Activated CD4-positive, alpha-beta T cell treated with anti-CD3 and anti-CD28 coated beads, Interleukin-2, Interleukin-6, amounts not matched to agents 100 ng/mL and 50 ng/mL, durations not matched to agents 16 hours and 8 hours (primary cell): ENCODE measurements at places on chromosomes 4 and X.

DNA sequence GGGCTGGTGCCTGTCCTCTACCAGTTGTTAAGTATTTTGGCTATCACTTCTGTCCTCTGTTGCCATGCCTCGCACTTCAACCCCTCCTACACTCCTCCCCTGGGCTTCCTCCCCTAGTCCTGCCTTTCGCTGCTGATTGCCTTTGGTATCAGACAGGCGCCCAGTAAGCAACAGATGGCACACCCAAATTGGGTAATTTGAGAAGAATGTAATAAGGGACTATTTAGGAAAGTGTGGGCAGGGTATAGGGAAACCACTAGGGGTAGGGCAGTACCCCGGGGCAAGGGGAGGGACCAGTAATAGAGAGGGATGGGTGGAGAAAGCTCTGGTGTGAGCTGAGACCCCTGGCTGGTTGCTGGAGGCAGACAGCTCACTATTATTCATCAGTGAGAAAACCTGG, 172.7 kb upstream of the USP9X start:
- DNase-seq = no peak

- DNase-seq = no peak
Observed at GRCh38 chr4:24328711-24329110, 255.6 kb downstream of the DHX15 start.

GRCh38 chr4:40401631-40402030, 66.5 kb downstream of the CHRNA9 start:
- DNase-seq = no peak

GRCh38 chrX:17021851-17022604, 75.6 kb downstream of the REPS2 start:
- DNase-seq = no peak

DNA sequence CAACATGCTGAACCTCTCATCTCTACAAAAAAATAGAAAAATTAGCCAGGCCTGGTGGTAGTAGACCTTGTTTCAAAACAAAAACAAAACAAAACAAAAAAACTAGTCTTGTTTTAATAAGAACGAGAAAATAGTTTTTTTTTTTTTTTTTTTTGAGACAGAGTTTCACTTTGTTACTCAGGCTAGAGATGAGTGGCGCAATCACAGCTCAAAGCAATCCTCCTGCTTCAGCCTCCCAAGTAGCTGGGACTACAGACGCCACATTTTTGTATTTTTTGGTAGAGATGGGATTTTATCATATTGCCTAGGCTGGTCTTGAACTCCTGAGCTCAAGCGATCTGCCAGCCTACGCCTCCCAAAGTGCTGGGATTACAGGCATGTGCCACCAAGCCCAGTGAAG, 47.7 kb upstream of the UGDH start:
- DNase-seq = no peak

DNA sequence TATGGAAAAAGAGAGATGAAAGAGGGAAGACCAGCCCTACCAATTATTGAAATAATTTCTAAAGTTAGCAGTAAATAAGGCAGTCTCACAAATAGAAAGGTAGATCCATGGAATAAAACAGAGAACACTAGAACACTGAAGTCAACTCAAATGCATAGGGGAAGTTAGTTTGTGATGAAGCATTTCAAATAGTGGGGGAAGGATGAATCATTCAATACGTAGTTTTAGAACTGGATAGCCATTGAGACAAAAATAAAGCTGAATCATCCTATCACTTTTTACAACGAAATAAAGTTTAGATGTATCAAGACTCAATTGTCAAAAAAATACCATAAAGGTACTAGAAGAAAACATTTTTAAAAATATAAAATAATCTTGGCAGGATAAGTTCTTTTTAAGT, 143.2 kb upstream of the DGKK start:
- DNase-seq = no peak

DNA sequence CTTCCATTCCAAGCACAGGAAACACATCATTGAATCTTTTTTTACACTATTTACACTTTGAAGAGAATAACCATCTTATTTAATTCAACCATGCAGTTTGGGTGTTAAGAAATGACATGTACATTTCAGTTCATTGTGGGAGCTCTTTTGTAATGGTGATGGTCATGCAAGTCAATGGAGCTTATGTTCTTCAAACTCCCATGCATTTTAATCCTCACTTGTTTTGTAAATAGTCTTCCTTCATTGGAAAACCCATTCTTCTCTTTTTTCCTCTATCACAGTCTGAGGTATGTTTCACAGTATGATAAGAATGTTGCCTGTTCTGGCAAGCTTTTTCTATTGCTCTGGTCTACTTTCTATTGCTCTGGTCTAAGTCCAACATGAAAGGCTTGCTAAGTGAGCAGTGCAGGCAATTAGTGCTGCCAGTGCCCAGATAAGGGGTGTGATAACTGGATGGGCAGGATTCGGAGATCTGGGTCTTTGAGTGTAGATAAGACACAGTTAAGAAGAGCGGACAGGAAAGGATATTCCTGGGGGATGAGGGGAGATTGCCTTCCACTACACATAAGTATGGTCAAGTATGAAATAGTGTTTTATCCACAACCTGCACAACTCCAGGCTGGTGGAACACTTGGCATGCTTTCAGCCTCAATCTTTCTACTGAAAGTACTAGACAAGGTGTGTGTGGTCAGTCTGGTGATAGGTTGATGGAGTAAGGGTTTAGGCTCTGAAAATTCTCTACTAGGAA, 17.1 kb downstream of the AFP start:
- no peak for DNase-seq

GRCh38 chrX:106286053-106286650, 118.0 kb downstream of the PWWP3B start:
- no peak for DNase-seq

DNA sequence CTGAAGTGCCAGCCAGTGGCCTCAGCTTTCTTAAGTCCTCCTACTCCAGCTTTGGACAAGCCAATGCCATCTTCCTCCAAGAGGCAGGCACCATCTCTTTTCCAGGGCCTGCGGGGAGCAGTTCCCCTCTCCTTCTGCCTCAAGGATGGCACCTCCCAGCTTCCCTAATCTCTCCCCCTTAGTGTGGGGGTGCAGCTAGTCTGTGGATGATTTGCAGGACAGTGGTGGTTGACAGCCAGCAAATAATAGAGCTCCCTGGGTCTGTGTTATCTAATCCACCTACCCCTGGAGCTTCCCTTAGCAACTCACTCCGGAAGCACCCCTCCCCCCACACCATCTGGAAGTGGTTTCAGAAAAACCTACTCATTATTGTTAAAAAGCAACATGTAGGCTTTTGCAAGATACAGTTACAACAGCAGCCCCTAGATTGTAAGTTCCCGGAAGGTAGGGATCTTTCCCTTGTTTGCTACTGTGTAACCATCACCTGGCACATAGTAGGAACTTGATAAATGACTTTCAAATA, 247.1 kb downstream of the BCOR start:
- DNase-seq = peak; percentile 57

- no peak for DNase-seq
Observed at GRCh38 chr4:53465281-53465680, 87.8 kb downstream of the FIP1L1 start.

DNA sequence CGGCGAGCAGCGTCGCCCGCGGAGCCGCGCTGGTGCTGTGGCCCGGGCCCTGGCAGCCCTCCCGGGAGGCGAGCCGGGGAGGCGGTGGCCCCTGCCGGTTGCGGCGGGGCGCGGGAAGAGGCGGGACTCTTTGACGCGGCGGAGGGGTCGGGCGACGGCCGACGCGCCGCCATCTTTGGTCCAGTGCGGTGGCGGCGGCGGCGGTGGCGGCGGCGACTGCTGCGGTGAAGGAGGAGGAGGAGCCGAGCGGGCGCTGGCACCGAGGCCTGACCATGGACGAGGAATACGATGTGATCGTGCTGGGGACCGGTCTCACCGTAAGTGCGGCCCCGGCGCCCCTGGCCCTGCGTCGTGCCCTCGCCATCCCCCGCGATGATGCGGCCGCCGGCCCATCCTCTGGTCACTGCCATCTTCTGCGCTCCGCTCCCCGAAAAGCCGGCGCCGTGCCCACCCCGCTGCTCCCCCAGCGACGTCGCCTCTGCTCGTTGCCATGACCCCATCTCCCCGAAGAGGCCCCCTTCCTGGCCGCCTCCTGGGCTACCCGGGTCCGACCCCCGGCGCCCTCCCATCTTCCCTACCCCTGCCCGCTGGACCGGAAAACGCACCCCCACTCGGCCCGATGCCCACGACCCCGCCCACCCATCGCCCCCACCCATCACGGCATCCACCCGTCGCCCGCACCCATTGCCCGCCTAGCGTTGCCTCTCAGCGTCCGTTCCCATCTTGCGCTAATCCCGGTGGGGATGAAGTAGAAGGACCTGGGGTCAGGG, at the start of gene GDI1:
TSS of gene GDI1 (plus strand) at position 172 of the 770 bp plus-strand sequence. CDS start at position 273, 101 bp downstream.
- peak; percentile 57 for DNase-seq

- no peak for DNase-seq
Observed at GRCh38 chr4:15143551-15143950, 141.3 kb downstream of the CPEB2 start.

GRCh38 chrX:155231163-155231562, 14.9 kb downstream of the VBP1 start:
- peak; percentile 5 for DNase-seq

GRCh38 chr4:103754844-103755243, 35.1 kb upstream of the TACR3 start:
- DNase-seq = no peak

- peak; percentile 58 for DNase-seq
Observed at GRCh38 chrX:78104447-78105176, 564 bp downstream of the PGK1 start.

DNA sequence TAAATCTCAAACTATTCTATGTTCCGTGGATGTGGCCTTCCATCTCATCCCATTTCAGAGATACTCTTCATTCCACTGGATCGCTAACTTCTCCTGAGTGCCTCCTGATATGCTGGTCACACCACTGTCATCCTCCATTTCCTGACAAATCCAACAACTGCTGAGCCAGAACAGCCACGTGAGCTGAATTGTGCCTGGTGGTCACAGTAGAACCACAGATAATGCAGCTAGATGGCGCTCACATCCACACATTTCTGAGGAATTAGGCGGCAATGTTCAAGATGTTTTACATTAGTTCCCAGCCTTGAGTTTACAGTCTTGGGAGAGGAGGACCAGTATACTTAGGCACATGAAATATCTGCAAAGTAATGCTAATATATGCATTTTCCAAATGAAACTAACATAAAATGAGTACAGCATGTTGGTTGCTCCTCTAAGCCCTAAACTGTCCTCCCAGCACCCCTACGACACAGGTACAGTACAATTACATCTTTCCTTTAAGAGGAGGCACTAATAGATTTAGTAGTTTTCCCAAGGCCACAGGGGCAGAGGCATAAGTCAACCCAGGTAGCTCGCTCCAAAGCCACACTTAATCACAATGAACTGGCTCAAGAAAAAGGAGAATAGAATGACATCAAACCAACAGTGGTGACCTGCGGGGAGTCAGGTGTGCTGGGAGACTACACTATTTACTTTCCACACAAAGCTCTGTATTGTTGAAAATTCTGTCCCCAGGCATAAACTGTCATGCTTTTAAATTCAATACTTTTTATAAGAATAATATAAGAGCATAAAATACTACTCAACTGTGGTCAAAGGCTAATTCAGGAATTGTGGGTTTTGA, 134.2 kb downstream of the CHIC2 start:
- peak; percentile 59 for DNase-seq

DNA sequence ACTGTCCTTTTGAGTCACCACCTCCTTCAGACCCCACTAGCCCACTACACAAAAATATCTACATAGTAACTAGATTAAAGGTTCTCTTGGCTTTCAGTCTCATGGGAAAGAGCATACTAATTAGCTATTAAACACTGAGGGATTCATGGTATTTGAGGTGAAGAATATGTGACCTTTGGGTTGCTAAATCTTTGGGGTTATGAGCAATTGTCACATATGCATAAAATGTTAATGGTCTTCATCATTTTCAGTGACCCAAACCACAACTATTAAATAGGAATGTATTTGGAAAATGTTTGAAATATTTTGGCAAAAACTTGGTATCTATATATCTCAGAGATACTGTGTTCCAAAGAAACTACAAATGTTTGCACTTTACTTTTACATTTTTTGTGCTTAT, 365.1 kb downstream of the MAGEB5 start:
- DNase-seq = no peak

DNA sequence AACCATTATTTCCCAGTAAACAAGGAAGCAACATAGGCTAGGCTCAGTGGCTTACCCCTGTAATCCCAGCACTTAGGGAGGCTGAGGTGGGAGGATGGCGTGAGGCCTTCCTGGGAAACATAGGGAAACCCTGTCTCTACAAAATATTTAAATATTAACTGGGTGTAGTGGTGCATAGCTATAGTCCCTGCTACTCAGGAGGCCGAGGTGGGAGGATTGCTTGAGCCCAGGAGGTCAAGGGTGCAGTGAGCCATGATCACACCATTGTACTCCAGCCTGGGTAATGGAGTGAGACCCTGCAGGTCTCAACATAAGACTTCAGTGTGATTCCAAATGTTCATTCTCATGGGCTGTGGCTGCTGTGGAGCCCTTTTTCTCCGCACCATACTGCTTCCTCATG, 34.9 kb downstream of the FHDC1 start:
- no peak for DNase-seq

- DNase-seq = no peak
Observed at GRCh38 chr4:52713456-52713937, 37.7 kb downstream of the ERVMER34-1 start.

- no peak for DNase-seq
Observed at GRCh38 chr4:1460967-1461868, 55.0 kb upstream of the NKX1-1 start.

GRCh38 chr4:114302472-114302871, 296.1 kb upstream of the UGT8 start:
- no peak for DNase-seq

DNA sequence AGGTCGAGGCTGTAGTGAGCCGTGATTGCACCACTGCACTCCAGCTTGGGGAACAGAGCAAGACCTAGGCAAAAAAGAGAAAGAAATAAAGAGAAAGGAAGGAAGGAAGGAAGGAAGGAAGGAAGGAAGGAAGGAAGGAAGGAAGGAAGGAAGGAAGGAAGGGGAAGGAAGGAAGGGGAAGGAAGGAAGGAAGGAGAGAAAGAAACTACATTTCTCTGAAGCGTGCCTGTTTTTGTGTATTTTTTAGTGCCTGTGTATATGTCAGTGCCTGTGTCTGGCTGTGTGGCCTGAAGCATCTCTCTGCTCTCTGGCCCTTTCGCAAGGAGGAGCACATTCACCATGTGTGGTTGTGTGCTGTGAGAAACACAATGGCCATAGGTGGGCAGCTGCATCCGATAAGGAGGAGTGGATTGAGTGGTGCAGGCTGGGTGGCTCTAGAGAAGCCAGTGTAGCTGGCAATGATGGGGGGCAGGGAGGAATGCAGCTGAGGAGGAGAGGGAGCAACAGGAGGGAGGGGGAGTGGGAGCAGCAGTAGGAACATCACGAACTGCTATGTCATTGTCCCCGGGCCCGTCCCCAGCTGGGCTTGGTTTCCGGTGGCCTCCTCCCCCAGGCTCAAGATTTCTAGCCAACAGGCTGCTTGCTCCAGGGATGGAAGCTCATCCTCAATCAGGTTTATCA, 11.4 kb downstream of the SYN1 start:
- DNase-seq = no peak
